ENCODE measurements at places on chromosomes 7 and 10.
A peak's percentile ranks its signal among the peaks of the same experiment; 100 is the strongest.

GRCh38 chr10:63919575-63920279, 398.5 kb downstream of the REEP3 start:
- no peak for DNase-seq

GRCh38 chr7:49486974-49487829, 286.2 kb upstream of the VWC2 start:
- no peak for DNase-seq

DNA sequence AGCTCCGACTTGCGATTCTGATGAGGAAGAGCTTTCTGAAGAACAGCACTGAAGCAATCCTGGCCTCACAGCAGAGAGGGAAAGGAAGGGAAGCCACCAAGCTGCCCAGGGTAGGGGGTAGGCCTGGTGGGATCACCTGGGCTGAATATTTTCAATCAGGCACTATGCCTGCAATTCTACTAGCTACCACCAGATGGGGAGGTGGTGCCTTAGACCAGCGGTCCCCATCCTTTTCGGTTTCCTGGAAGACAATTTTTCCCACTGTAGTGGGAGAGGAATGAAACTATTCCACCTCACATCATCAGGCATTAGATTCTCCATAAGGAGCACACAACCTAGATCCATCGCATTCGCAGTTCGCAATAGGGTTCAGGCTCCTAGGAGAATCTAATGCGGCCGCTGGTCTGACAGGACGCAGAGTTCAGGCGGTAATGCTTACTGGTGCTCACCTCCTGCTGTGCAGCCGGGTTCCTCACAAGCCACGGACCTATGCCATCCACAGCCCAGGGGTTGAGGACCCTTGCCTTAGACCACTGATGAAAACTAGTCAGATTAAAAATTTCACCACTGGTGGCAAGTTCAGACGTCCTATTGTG, 2.7 kb downstream of the LRRC20 start:
- DNase-seq: peak; percentile 9

DNA sequence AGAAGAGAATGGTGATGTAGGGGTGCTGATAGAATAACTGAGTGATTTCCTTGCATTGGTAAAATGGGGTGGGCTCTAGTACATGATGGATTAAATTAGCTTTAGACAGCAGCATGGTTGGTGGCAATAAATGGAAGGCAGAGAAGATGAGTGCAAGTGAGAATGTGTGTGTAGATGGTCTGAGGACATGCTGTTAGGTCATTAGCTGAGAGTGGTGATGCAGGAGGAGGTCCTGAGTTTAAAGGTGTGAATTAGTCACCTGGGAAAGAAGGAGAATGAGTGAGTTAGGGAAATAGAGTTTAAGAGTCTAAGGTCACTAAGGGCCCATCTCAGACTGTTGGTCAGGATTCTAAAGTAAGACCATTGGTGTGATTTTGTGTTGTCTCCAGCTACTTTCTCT, 17.9 kb upstream of the SEC61A2 start:
- no peak for DNase-seq

DNA sequence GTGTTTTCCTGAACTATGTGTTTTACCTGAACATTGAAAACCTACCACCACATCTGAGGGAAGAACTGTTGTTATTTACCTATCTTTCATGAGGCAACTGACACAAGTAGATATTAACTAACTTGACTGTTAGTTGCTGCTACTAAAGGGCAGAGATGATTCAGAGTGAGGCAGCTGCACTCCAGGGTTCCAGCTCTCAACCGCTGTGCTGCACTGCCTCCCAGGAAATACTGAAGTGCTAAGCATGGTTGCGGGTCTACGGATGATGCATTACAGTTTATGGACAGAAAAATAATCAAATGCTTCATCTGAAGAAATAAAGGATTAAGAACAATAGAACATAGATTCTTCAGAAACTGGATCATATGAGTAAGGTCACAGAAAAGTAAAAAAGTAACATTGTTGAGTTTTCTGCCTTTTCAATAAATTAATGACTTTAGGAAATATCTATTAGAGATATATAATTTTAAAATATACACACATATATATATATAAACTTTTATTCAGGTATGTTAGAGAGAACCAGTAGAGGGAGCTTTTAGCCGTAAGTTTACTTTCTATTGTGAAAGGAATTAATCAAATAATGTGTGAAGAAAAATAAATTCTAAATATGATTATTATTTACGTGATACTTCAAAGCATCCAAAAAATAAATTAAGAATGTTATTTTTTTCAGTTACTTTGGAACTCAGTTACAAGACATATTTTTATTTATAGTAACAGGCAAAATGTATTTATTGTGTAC, 620.0 kb downstream of the CNTNAP2 start:
- DNase-seq: peak; percentile 4

- no peak for DNase-seq
These were observed 223.1 kb upstream of the PPP2R2D start for GRCh38 chr10:131677671-131678070.

- DNase-seq: no peak
These were observed 2.1 kb downstream of the FAM24B start for GRCh38 chr10:122877264-122877663.

DNA sequence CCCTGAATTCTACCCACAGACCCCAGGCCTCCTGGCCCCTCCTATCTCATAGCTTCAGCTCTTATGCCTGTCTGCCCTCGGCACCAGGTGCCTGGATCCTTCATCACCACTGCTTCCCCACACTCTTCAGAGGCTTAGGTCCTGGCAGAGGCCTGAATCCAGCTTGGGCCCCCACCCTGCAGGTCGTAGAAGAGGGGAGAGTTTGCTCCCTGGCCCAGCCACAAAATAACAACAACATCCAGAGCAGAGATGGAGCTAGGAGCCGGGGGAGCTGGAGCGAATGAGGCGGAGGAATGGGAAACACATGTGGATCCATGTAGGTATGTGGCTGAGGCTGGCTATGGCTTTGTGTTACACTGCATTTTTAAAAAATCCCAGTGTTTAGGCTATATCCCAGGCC, 7.8 kb upstream of the OPN4 start:
- no peak for DNase-seq

GRCh38 chr7:117470777-117471176, 9.0 kb upstream of the CFTR start:
- DNase-seq: no peak

GRCh38 chr7:39321909-39322498, 244.2 kb upstream of the YAE1 start:
- no peak for DNase-seq

DNA sequence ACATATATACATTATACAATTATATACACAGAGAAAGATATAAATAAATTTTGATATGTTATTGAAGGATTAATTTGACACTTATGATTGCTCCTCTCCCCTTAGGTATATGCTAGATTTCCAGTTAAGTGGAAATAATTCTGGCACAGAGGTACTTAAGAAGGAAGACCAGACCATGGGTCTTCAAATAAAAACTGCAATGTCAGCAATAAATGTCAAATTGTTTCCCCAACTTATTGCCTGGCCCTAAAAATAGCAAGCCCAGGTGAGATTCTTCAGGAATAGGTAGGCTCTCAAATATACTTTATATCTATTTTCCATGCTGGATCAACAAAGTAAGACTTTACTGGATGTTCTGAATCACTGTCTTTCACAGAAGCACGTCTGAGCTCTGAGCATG, 551.3 kb upstream of the STEAP1 start:
- DNase-seq: no peak

GRCh38 chr7:64098-64915, 128.1 kb upstream of the FAM20C start:
- DNase-seq: peak; percentile 87

- DNase-seq: no peak
These were observed 238.7 kb downstream of the CCSER2 start for GRCh38 chr10:84567133-84567532.

GRCh38 chr10:124733571-124734245, 10.5 kb downstream of the FAM53B start:
- no peak for DNase-seq

DNA sequence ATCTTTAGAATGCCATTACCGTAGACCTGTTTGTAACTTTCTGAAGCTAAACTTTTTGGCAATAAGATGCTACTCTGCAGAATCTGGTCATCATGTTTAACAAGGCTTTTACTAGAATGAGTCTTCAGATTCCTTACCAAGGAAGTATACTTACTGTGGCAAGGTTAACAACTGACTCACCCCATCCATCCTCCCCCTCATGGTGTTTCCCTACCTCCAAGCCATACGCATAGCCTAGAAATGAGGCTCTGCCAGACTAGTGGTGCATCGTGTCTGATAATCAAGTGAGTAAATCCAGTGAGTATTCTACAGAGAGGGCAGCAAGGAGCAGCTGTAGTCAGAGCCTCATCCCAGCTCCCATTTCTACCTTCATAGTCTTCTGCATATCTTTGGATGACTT, 223.6 kb downstream of the IPMK start:
- DNase-seq: no peak
